Inflammatory macrophage treated with lipopolysaccharide for 4 hours (primary cell): ENCODE measurements at places on chromosomes 3 and 15.
A peak's percentile ranks its signal among the peaks of the same experiment; 100 is the strongest.

GRCh38 chr3:38084334-38085310 is 45.6 kb downstream of the DLEC1 start:
- no peak for DNase-seq

GRCh38 chr3:40237889-40238571 is 71.5 kb upstream of the EIF1B start:
- DNase-seq: no peak

DNA sequence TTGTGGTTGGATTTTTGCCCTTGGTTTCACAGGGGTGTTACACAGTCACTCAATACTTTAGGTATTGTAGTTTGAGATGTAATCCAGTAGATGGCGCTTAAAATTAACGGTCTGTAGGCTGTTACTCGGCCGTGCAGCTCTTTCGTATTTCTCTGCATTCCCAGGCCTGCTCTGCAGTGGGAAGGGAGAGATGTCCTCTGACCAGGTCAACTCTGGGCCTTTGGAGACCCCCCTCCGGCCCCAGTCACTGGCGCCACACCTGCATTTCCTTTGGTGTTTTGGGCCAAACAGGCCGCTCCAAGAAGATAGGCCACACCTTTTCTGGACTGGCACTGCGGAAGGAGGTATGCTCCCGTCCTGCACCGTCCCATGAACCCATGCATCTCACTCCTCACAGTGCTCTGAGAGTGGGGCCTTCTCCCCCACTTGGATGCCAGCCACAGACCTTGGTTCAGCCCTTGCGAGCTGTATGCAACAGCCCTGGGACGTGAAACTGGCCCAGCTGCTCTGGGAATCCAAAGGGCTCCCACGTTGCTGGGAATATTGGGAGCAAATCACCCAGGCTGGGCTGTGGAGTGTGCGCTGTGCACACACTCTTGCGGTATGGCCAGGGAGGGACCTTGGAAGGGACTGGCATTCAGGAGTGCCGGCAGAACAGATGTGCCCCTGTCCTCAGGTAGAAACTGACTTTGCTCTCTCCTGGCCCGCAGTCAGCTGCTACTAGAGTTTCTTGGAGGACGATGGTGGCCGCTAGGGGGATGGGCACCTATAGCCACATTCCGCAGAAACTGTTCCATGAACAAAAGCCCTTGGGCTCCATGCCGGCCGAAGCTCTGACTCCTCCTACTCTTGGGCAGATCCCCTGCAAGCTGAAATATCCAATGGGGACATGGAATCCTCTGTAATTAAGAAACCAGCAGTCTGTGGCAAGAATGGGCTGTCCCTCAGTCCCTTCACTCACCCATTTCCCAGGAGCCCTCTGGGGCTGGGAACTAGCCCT is 410.5 kb upstream of the CADM2 start:
- DNase-seq: peak; percentile 23

DNA sequence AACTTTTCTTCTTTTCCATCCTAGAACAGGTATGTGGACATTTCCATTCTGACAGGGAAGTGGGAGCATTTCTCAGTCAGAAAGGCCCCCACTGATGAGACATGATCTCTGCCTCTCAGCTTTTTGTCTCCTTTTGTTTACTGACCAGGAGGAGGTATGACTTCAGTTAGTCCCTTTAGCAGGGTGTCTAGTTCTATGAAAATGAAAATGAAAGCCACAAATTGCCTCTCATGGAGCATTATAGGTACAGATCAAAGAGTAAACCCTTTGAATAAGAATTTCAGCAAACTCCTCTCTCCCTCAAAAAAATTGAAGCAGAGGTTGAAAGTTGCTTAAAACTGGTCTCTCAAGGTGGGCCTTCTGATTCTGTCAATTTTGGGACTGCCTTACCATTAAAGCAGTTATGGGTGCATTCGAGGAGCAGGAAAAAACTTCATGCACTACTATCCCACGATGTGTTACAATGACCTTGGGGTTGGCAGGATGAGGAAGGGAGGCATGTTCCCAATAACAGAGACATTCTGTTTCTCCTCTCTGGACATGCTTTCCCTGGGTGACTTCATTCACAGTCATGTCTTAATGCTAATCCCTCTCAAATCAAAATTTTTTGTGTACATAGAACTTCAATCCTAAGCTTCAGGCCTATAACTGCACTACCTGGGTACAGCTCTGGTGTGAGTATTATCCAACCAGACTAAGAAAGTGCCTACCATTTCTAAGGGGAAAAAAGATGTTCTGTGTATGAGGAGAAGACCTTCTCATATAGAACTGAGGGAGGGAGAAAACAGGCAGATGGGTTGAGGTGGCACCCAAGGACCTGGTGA is 50.6 kb upstream of the TBC1D23 start:
- DNase-seq: no peak

GRCh38 chr15:29785642-29786041 is 36.6 kb downstream of the TJP1 start:
- no peak for DNase-seq

DNA sequence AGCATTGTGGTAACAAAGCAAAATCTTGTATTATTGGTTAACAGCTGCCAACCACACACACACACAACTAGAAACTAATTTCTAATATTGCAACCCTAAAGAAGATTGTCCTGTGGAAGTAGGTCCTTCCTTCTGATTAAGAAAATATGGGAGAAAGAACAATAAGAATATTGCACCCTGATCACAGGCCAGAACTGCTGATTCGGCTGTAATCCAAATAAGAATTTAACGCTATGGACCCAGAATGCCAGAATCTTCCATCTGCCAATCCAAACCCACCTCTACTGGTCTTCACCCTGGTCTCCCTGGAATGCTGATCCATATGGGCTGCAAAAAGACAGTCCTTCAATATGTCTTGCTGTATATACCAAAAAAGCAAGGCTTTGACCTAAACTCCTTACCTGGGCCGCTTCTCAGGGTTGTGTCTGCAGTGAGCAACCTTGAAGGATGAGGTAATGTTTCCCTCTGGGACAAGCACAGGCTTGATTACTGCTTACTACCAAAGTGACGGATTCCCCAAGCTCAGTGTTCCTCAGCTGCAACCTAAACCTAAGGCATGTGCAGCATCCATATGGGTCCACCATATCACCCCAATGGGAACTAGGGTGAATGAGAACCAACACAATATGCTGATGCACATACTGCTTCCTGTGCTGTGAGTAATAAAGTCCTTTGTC is 8.0 kb downstream of the CCDC14 start:
- no peak for DNase-seq

DNA sequence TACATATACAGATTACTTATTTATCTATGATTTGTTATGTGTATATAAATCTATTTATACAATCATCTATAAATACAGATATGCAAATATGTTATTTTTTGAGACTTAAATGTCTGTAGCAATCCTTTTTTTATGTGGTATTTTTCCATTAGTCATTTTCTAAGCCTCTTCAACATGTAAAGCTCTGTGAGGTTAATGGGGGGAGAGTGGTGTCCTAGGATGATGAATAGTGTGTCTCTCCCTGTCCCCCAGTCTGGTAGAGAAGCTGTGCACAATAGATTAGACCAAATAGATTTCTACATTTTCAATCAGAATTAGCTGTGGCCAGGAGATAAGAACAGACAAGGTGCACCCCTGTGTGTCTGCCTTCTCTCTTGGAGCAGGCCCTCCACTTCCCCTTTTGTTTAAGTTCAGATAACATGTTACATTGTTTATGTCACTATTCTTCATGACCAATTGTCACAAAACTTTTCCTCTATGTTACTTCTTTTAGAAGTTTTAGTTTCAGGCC is 453.9 kb downstream of the LPP start:
- DNase-seq: peak; percentile 49

DNA sequence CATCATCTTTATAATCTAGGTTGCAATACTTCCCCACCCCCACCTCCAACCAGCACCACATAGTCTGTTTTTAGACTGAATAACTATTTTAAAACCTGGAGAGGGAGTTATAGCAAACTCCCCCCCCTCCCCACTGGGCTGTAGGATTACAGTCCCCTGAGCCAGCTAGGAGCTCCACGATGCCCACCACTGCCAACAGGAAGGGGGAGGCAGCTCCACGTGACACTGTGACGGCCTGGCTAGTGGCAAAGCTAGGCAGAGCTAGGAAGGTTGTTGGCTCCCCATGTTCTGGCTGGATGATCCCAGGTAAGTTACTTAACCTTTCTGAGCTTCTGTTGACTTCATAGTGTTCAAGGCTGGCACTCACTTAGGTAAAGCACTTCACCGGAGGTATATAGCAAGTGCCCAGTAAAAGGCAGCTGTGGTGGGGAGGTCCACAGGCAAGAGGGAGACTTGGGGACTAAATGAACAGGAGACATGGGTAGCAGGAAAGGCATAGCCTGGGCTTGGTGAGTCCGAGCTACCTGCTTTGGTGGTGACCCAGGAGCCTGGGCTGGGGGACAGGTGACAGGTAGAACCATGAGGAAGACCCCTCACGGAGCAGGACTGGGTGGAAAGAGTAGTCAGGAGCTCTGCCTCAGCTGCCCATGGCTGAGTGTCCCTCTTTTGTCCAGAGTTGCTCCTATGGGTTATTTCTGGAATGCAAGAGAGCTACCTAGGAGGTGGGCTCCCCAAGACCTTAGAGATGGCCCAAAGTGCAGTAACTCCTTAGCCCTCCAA is 4.0 kb upstream of the TBC1D21 start:
- no peak for DNase-seq

DNA sequence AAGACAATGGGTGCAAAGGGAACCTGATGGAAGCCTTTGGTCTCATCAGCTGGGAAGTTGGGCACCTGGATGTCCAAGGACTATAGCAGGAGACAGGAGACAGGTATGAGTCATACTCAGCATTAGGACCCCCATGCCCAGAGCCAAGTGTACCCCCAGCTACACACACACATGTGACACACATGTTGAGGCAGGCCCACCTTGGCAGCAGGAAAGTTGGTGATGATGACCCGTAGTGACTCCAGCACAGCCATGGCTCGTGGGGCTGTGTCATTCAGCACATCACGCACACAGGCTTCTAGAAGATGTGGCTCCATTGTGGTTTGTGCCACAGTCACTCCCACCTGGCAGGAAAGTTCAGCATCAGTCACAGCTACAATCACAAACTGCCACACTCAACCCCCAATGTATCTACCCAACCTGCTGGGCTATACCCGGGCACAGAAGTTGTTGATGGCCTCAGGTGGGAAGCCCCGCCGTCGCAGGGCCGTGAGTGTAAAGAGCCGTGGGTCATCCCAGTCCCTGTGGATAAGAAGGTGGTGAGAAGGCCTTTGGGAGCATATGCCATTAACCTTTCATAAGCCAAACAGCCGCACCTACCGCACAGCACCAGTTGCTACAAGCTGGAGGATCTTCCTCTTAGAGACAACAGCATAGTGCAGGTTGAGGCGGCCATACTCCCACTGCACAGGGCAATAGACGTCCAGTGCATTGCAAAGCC is 5.2 kb upstream of the QRICH1 start:
- no peak for DNase-seq

DNA sequence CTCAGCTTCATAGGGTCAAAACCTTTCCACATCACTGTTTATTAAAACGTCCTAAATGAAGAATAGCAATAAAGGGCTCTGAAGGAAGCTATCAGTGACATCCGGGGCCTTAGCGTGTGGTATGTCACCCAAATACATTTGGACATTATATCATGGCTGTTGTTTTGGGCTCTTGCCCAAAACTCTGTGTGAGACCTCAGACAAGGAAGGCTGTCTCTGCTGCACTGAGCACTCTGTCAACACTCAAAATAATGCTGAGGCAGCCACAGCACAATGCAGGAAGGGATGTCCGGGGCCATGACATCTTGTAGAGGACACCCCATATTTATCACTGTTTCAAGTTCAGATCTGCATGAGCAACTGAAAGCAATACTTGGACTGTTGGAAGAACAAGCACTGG is 293.8 kb upstream of the WNT5A start:
- no peak for DNase-seq

DNA sequence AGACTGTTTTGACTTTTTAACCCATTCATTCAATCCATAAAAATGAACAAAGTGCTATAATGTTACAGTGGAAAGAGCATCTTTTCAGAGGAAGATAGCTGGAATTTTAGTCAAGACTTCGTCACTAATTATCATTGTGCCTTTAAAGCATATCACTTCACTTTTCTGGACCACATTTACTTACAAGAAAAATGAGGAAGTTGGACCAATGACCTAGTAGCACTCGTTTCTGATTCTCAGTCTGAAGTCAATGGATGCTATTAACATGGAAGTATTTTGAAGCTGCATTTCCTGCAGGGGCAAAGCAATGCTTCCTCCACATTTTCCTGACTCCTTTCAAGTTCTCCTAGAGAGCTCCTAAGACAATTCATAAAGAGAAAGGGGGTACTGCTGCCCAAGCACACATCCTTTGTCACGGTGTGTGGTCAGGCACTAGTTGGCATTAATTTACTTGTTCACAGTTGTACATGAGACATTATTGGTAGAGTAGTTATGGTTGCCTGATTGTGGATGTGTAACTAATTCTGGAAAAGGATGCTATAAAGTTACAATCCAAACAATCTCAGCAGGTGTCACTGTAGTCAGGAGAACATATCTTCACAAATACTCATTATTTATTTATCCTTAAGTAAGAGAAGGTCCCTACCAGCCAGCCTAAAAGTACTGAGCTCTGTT is 1049.1 kb downstream of the FHIT start:
- no peak for DNase-seq

DNA sequence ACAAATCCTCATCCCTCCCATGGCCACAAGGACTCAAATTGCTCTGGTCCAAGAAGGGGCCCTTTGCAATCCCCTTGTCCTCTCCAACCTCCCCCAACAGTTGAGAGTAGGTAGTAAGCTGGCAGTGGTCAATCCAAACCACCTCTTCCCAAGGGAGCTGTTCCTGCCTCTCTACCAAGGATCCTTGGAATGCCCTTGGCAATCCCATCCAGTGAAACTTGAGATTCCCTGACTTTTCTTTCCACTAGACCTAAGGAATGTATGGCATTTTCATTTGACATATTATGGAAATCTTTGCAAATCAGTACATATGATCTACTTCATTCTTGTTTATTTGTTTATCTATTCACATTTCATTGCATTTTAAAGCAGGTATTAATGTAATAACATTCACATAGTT is 4.8 kb upstream of the RBP2 start:
- no peak for DNase-seq

DNA sequence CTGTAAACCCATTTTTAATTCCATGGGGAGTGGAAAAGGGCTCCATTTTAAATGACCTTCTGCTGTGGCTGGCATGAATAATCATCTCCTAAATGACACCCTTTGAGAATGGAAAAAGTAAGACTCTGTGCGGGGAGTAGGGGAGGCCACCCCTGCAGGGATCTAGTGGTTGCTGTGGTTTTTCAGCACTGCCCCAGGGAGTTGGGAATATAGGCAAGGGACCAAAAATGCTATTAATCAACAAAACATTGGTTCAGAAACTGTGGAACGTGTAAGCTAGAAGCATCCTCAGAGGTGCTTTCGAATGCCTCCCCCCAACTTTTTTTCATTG is 30.1 kb upstream of the ADAMTS7 start:
- no peak for DNase-seq

GRCh38 chr3:112811917-112812660 is 34.6 kb downstream of the CD200R1L start:
- no peak for DNase-seq

DNA sequence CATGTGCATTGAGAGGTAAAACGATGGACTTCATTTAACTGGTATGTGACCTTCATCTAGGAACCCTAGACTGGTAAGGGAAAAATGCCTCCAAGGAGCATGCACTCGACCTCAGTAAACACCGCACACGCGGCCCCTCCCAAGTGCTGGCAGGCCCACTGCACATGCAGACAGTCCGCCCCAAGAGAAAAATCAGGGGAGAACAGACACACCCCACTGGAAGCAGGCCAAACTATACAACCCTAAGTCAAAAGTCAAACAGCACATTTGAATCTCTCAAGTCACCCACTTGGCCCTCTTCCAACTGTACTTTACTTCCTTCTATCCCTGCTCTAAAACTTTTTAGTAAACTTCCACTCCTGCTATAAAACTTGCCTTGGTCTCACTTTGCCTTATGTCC is 250.1 kb upstream of the HES1 start:
- DNase-seq: peak; percentile 13
